ENCODE measurements at places on chromosomes 5 and 9.

DNA sequence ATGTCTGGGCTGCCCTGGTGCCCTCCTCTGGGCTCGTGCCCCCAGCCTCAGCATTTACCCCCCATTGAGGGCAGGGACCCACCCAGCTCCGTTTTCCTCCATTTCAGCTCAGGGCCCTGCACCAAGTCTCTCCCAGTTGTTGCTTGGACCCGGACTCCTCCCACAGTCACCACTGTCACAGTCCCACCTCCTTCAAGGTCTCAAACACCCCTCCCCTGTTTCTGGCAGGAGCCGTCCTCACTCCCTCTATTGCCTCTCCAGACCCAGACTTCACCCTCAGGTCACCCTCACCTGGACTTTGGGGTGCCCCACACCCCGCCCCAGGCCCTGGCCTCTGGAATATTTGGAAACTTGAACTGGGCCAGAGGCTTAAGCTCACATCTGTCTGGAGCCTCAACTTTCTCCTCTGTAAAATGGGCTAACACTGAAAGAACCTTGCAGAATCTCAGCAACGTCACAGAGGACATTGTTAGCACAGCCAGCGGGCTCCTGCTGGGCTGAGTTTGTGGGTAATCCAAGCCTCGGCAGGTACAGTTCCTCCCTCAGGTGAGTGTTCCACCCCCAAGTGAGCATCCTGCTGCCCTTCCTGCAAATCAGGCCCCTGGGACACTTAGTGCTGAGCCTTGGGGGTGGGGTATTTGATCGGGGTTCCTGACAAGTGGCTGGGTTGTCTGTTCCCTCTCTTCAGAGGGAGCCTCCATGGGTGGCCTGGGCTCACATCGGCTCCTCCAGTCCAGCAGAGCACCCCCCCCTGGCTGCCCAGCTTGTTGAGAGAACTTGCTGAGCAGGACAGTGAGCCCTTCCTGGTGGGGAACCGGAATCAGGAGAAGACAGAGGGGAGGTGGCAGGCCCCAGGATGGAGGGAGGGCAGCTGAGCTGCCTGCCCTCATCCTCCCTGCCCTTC, 130.1 kb downstream of the C9orf50 start:
- no peak for DNase-seq

DNA sequence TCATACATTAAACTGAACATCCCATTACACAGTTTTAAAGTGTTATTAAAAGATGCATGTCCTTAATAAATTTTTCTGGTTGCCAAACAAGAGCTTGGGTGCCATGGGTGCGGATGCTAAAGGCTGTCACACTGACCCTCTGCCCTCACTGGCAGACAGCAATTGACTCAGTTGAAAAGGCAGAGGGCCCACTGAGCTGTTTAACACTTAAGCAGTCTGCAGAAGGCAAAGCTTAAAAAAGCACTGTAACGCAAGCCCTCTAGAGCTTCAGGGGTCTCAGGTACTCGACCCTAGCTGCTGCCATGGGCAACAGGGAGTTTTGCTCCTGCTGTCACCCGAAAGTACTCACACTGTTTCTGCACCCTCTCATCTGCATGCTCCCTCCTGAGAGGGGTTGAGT, 726.4 kb upstream of the TYRP1 start:
- DNase-seq: no peak

DNA sequence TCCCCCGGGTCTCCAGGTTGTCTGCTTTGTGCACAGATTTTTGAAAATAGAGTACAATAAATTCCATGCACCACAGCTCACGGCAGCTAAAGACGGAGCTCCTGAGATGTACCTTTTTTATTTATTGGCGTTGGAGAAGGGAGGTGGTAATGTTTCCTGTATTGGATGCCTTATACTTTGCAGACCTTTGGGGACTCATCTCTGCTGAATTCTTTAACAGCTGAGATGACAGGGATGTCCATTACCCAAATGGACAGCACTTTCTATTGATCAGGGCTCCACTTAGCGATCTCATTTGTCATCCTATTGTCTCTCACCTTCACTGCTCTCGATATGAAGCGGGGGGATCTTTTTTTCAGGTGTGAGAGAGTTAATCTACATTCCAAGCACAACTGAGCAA, 137.8 kb downstream of the EFNA5 start:
- DNase-seq: no peak

GRCh38 chr5:135874461-135874860, 21.2 kb downstream of the IL9 start:
- DNase-seq: no peak

- no peak for DNase-seq
These were observed 30.6 kb upstream of the LMNB1 start for GRCh38 chr5:126746290-126746689.

- no peak for DNase-seq
These were observed 6.8 kb downstream of the RALGDS start for GRCh38 chr9:133113949-133114885.

All from astrocyte of the spinal cord (primary cell).